ENCODE measurements at places on chromosomes 11 and 22. TPM values are rescaled to one million over a fixed set of nuclear protein-coding genes. Genes with fewer than 3 reads are reported as not detected.

GRCh38 chr11:7907121-7907520 is 23.9 kb downstream of the OR10A6 start:
- H3K27me3 ChIP-seq: no peaks in the 10 kb centered on the region
- H3K4me1 ChIP-seq: peaks cover 9% of the 10 kb centered on the region
- no peak for DNase-seq
- no peaks in the 10 kb centered on the region for H3K36me3 ChIP-seq

GRCh38 chr11:8309311-8309710 is 45.6 kb upstream of the LMO1 start:
- no peak overlapping the region for H3K27ac ChIP-seq
- H3K27me3 ChIP-seq: peaks cover 10% of the 10 kb centered on the region
- H3K4me3 ChIP-seq: no peak overlapping the region
- no peak for DNase-seq

DNA sequence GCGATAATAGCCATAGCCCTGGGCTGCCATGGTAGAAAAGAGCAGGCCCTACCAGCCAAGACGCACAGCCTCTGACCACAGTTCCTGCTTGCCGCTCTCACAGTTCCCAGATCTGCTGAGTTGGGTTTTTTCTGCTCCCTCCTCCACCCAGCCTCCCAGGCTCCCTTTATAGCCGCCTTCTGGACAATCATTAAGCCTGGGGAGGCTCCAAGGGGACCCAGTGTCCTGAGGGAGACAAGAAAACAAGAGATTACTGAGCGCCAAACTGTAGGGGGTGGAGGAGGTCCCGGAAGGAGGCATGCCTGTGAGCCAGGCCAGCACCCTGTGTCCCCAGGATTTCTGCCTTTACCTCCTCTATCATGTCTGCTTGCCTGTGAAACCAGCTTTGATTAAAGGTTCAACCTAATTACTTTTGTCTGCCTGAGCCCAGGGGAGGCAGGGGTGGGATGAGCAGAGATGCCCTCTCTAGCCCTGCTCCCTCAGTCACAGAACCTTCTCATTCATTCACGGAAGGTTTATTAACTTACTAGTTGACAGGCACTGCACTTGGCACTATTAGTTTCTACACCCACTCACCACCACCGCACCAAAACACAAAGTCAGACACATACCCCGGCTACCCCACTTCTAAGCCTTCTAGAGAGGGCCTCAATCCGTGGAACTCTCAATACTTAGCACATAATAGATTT is 1.2 kb downstream of the SLC37A4 start:
- H3K27ac ChIP-seq: no peak overlapping the region
- H3K4me3 ChIP-seq: no peak overlapping the region
- H3K4me1 ChIP-seq: no peaks in the 10 kb centered on the region
- no peak for DNase-seq

The ACR gene
- total RNA-seq: not detected

- no peak for DNase-seq
- H3K27me3 ChIP-seq: no peaks in the 10 kb centered on the region
- H3K27ac ChIP-seq: no peak overlapping the region
- peaks cover 11% of the 10 kb centered on the region for H3K4me1 ChIP-seq
- H3K4me3 ChIP-seq: no peak overlapping the region
- H3K36me3 ChIP-seq: peaks cover 1% of the 10 kb centered on the region
These were observed 23.8 kb downstream of the SHISAL1 start for GRCh38 chr22:44288913-44289312.

The ADAMTS8 gene
- under 0.01 TPM for total RNA-seq

The ENTHD1 gene
- not detected for total RNA-seq

DNA sequence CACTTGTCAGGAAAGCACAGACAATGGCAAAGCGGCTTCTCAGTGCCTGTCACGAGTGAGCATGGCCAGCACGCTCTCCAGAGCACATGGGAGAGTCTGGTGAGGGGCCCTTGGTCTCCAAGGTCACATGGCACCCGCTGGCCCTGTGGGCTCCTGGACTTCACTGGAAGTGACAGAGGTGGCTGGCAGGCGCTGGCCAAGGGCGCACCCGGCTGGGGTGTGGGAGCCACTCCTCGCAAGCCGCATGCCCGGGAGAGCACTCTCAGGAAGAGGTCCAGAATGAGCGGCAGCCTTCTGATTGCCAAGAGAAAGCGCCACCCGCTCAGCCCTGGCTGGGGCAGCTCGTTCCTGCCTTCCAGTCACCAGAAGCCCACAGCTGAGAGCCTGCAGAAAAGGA is 17.1 kb upstream of the MOB2 start:
- no peaks in the 10 kb centered on the region for H3K27me3 ChIP-seq
- H3K4me1 ChIP-seq: no peaks in the 10 kb centered on the region
- no peak overlapping the region for H3K4me3 ChIP-seq
- H3K27ac ChIP-seq: no peak overlapping the region
- peaks cover 4% of the 10 kb centered on the region for H3K36me3 ChIP-seq
- DNase-seq: no peak

The SULT4A1 gene
- total RNA-seq: 1.1 TPM

DNA sequence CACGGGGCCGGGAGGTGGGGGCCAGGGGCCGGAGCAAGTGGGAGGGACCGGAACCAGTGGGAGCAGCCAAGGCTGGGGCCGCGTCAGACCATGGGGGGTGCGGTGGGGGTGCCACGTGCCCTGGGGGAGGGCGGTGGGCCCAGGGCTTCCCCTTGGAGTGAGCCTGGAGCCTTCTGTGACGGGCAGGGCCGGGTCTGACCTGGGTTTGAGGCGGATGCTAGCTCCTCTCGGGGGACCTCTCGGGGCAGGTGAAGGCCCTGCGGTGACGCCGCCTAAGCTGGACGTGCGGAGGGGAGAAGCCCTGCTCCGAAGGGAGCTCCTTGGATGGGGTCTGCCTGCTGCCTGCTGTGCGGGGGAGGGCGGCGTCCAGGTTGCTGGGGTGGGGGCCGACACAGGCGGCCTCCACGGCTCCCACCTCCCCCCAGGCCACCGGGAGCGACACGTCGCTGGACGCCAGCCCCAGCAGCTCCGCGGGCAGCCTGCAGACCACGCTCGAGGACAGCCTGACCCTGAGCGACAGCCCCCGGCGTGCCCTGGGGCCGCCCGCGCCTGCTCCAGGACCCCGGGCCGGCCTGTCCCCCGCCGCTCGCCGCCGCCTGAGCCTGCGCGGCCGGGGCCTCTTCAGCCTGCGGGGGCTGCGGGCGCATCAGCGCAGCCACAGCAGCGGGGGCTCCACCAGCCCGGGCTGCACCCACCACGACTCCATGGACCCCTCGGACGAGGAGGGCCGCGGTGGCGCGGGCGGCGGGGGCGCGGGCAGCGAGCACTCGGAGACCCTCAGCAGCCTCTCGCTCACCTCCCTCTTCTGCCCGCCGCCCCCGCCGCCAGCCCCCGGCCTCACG is 115.0 kb downstream of the CACNA1I start:
- H3K27me3 ChIP-seq: peaks cover 61% of the 10 kb centered on the region
- no peak overlapping the region for H3K4me3 ChIP-seq
- H3K27ac ChIP-seq: no peak overlapping the region
- no peaks in the 10 kb centered on the region for H3K4me1 ChIP-seq
- DNase-seq: no peak

The OR5B21 gene
- not detected for total RNA-seq

The DKK3 gene
- 453 TPM for total RNA-seq

GRCh38 chr11:15690320-15690719 is 575.6 kb downstream of the INSC start:
- no peaks in the 10 kb centered on the region for H3K36me3 ChIP-seq
- no peak overlapping the region for H3K4me3 ChIP-seq
- no peaks in the 10 kb centered on the region for H3K4me1 ChIP-seq
- no peak overlapping the region for H3K27ac ChIP-seq
- DNase-seq: no peak

DNA sequence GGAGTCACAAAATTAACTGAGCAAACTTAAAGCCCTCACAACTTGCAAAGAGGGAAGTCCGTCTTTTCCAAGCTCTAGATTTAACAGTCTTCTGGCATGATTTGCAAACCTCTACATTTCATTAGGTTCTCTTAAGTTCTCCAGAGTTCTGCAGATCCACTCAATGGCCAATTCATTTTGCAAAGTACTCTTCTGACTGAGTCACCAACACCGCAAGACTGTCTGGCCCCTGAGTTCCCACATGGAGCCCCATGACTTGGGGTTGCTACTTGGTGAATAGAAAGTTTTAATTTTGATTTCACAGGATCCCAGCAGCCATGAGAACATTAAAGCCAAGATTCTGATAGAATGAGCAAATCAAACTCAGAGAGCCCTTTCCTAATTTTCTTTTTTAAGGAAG is 134.5 kb downstream of the PLEKHA7 start:
- H3K4me3 ChIP-seq: no peak overlapping the region
- H3K4me1 ChIP-seq: no peaks in the 10 kb centered on the region
- DNase-seq: no peak
- no peaks in the 10 kb centered on the region for H3K36me3 ChIP-seq
- peaks cover 13% of the 10 kb centered on the region for H3K27me3 ChIP-seq
- no peak overlapping the region for H3K27ac ChIP-seq

DNA sequence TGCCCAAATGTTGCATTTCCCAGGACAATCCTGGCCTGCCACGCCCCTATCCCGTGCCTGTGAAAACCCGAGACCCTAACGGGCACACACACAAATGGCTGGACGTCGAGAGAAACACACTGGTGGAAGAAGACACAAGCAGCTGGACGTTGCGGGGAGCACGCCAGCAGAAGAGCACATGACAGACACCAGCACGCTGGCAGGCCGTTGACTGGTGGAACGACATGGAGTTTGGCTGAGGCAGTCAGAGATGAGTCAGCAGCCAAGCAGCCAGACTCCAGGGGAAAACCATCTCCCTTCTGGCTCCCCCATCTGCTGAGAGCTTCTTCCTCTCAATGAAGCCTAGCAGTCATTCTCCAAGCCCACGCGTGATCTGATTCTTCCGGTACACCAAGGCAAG is 606.7 kb upstream of the LRRC4C start:
- H3K27me3 ChIP-seq: no peaks in the 10 kb centered on the region
- DNase-seq: no peak
- H3K4me1 ChIP-seq: no peaks in the 10 kb centered on the region
- H3K36me3 ChIP-seq: no peaks in the 10 kb centered on the region
- H3K4me3 ChIP-seq: no peak overlapping the region

DNA sequence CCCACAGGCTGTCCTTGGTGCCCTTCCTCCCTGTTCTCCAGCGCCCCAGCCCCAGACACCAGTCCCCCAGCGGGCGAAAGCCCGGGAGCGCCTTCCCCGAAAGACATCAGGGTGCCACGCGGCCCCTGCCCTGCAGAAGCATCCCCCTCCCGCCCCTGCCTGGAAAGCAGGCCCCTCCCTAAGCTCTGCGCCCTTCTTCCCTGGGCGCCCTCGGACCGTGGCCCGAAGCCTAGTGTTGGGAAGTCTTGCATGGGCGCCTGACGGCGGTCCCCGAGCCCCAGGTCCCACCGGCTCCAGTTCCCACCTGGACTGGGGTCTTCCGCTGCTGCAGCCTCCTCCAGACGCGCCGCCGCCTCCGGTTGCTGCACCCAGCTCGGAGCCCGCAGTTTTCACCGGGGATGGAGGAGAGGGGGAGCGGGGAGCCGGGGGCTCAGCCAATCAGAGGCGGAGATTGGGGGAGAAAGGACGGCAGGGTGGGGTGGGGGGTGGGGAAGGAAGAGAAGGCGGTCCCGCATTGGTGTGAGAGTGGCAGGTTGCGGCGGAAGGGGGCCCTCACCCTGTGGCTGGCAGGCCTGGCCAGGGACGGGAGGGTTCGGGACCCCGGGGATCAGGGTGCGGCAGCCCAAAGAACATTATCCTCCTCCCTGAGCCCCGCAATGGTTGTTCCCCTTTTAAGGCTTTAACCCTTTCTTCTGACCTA is at the start of gene THY1:
Gene THY1 (minus strand): TSS at position 364 of the 700 bp plus-strand sequence. CDS start 2,267 bp downstream, outside the sequence.
- peak; percentile 64 for DNase-seq
- H3K4me1 ChIP-seq: peaks cover 15% of the 10 kb centered on the region
- peak within 1 kb of the TSS; percentile 83 for H3K27ac ChIP-seq
- peaks cover 26% of the 10 kb centered on the region for H3K36me3 ChIP-seq
- H3K27me3 ChIP-seq: no peaks in the 10 kb centered on the region
- H3K4me3 ChIP-seq: peak within 1 kb of the TSS; percentile 77

DNA sequence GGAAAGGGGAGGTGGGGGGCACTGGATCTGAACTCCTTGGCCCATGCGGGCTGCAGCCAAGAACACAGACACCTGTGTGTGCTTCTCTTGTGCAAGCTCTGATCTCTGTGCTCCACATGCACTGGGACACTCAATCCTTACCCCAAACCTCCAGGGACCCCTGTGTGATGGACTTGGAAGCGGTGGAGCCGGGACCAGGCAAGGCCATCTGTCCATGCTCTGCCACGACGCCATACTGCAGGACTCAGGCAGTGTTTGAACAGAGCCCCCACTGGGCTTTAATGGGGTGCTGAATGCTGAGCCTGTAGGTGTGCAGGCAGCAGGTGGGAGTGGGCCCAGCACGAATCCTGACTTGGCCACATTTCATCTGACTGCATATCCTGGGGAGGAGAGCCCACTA is 23.4 kb downstream of the PPM1F start:
- H3K4me3 ChIP-seq: no peak overlapping the region
- no peak overlapping the region for H3K27ac ChIP-seq
- H3K27me3 ChIP-seq: no peaks in the 10 kb centered on the region
- no peaks in the 10 kb centered on the region for H3K4me1 ChIP-seq
- DNase-seq: no peak

The CDCA5 gene
- total RNA-seq: 9.1 TPM

DNA sequence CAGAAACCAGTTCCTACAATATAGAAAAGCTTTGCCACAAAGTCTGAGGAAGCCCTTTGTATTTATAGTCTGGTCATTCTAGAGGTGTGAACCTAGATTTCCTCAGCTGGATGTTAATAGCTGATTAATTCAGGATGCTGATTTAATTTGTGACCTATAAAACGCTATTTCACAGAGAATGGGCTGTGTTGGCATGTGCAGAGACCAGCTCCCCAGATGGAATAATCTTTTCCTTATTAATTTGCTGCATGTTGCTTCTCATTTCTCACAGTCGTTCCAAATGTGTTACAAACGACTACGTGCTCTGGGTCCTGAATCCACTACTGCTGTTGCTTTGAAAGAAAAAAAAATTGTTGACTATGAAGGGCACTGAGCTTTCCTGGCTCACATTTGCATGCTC is 49.3 kb downstream of the BDNF start:
- no peak overlapping the region for H3K4me3 ChIP-seq
- peaks cover 18% of the 10 kb centered on the region for H3K36me3 ChIP-seq
- H3K4me1 ChIP-seq: peaks cover 2% of the 10 kb centered on the region
- no peaks in the 10 kb centered on the region for H3K27me3 ChIP-seq
- H3K27ac ChIP-seq: no peak overlapping the region

The C22orf42 gene
- not detected for total RNA-seq
